ENCODE measurements at places on chromosomes 5 and 9. TPM values are rescaled to one million over a fixed set of nuclear protein-coding genes. Genes with fewer than 3 reads are reported as not detected.

- no peak overlapping the region for H3K27ac ChIP-seq
- DNase-seq, result no peak
- H3K27me3 ChIP-seq, result no peaks in the 10 kb centered on the region
- H3K4me1 ChIP-seq, result no peaks in the 10 kb centered on the region
- no peak overlapping the region for H3K4me3 ChIP-seq
These were observed 17.9 kb downstream of the CSF1R start for GRCh38 chr5:150068472-150068871.

DNA sequence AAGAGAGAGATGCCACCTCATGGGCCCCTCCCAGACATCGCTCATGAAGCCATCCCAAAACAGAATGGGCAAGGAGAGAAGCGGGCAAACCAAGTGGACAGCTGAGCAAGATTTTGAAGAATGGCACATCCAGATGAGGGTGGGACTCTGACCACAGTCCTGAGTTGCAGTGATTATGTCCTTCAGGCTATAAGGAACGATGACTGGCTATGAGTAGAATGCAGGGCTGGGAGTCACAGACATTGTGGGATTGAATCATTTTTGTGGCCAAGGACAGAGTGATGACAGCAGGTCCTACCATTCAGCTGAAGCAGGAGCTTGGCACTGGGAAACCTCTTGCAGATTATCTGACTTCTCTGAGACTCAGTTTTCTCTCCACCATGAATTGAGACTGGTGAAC is 245.7 kb upstream of the SLC30A5 start:
- H3K27ac ChIP-seq, result no peak overlapping the region
- peaks cover 2% of the 10 kb centered on the region for H3K27me3 ChIP-seq
- H3K4me3 ChIP-seq, result no peak overlapping the region
- no peak for DNase-seq

DNA sequence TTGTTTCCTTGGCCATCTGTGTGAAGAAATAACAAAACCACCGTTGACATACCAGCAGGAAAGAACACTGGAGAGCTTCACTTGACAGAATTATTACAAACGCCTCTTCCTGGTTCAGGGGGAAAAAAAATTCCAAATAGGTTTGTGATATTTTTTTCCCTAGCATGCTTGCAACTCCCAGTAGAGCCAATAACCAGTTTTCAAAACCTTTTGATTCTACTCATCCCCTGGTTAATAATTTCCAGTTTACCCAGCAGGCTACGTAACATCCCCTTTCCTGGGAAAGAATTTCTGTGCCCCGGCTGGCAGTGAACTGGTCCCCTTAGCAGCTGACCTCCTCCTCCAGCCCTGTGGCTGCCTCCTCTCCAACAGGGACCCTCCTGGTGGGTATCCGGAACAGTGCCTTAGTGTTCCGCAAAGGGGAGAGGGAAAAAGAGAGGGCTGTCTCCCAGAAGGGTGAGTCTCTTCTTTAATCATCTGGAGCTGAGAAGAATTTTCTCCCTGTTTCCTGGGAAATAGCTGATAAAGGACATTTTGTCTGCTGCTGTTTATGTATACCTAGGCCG is 72.8 kb upstream of the BOD1 start:
- H3K4me3 ChIP-seq, result no peak overlapping the region
- H3K4me1 ChIP-seq, result peaks cover 5% of the 10 kb centered on the region
- DNase-seq, result no peak
- no peak overlapping the region for H3K27ac ChIP-seq
- no peaks in the 10 kb centered on the region for H3K36me3 ChIP-seq
- peaks cover 2% of the 10 kb centered on the region for H3K27me3 ChIP-seq

DNA sequence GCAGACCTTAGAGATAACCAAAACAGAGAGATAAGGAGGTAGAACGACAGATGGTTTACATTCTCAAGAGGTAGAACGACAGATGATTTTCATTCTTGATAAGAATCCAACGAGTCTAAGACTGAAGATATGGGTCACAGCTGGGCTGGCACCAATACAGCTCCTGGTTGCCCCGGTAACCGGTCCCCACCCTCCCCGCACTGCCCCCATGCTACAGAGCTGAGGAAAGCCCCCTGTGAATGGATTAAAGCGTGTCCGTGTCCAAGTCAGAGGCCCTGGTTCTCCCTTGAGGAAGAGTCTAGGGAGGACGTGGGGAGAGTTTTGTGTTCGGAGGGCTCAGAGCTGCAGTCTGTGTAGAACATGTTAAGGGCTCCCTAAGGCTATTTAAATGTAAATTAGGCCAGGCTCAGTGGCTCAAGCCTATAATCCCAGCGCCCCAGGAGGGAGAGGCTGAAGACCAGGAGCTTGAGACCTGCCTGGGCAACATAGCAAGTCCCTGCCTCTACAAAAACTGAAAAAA is 8.1 kb downstream of the IDNK start:
- H3K36me3 ChIP-seq, result no peaks in the 10 kb centered on the region
- peak overlapping the region; percentile 53 for H3K4me3 ChIP-seq
- H3K27me3 ChIP-seq, result no peaks in the 10 kb centered on the region
- H3K27ac ChIP-seq, result peak overlapping the region; percentile 57
- DNase-seq, result peak; percentile 52

- no peak overlapping the region for H3K27ac ChIP-seq
- no peaks in the 10 kb centered on the region for H3K4me1 ChIP-seq
- DNase-seq, result no peak
- H3K4me3 ChIP-seq, result no peak overlapping the region
- H3K36me3 ChIP-seq, result no peaks in the 10 kb centered on the region
These were observed 8.3 kb upstream of the TGFBI start for GRCh38 chr5:136020383-136021015.

GRCh38 chr9:114364134-114365041 is 23.4 kb downstream of the AKNA start:
- H3K4me1 ChIP-seq, result peaks cover 1% of the 10 kb centered on the region
- peaks cover 7% of the 10 kb centered on the region for H3K27me3 ChIP-seq
- no peak overlapping the region for H3K4me3 ChIP-seq
- no peaks in the 10 kb centered on the region for H3K36me3 ChIP-seq
- no peak for DNase-seq

GRCh38 chr5:96324708-96325107 is 108.3 kb downstream of the PCSK1 start:
- peaks cover 7% of the 10 kb centered on the region for H3K36me3 ChIP-seq
- H3K4me1 ChIP-seq, result peaks cover 28% of the 10 kb centered on the region
- no peak overlapping the region for H3K4me3 ChIP-seq
- H3K27me3 ChIP-seq, result peaks cover 7% of the 10 kb centered on the region
- no peak for DNase-seq

GRCh38 chr9:123475407-123475806 is 119.4 kb downstream of the CRB2 start:
- no peak overlapping the region for H3K4me3 ChIP-seq
- no peak for DNase-seq
- peaks cover 21% of the 10 kb centered on the region for H3K4me1 ChIP-seq
- peaks cover 4% of the 10 kb centered on the region for H3K27me3 ChIP-seq
- H3K36me3 ChIP-seq, result no peaks in the 10 kb centered on the region
- no peak overlapping the region for H3K27ac ChIP-seq

DNA sequence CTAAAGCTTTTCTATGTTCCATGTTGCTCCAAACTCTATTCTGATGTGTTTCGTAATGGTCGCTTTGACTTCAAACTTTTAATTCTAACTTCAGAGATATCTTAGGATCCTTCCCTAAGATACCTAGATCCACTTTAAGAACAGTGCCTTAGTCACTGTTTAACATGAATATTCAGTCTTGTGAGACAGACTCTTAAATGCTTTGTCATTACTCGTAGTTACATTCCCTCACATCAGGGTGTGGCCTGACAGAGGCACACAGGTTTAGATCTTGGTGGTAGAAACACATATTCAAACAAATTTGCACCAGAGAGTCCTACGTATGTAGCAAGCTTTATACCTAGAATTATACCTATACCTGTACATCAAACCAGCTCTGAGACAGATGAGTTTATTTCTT is 687.0 kb upstream of the C9orf72 start:
- H3K4me1 ChIP-seq, result no peaks in the 10 kb centered on the region
- no peak overlapping the region for H3K27ac ChIP-seq
- no peak for DNase-seq
- H3K27me3 ChIP-seq, result no peaks in the 10 kb centered on the region
- H3K4me3 ChIP-seq, result no peak overlapping the region
- H3K36me3 ChIP-seq, result no peaks in the 10 kb centered on the region

- DNase-seq, result no peak
- H3K36me3 ChIP-seq, result peaks cover 15% of the 10 kb centered on the region
- no peak overlapping the region for H3K4me3 ChIP-seq
- peaks cover 12% of the 10 kb centered on the region for H3K27me3 ChIP-seq
- H3K27ac ChIP-seq, result no peak overlapping the region
- peaks cover 3% of the 10 kb centered on the region for H3K4me1 ChIP-seq
These were observed 193.2 kb downstream of the CACNA1B start for GRCh38 chr9:138070815-138071214.

- H3K27me3 ChIP-seq, result peaks cover 5% of the 10 kb centered on the region
- no peak for DNase-seq
- H3K4me1 ChIP-seq, result peaks cover 45% of the 10 kb centered on the region
- peak overlapping the region; percentile 82 for H3K4me3 ChIP-seq
- peak overlapping the region; percentile 95 for H3K27ac ChIP-seq
These were observed 245.1 kb downstream of the AOPEP start for GRCh38 chr9:94971378-94972131.

GRCh38 chr9:114493521-114494184 is 11.6 kb downstream of the WHRN start:
- no peak overlapping the region for H3K4me3 ChIP-seq
- H3K4me1 ChIP-seq, result peaks cover 47% of the 10 kb centered on the region
- H3K27me3 ChIP-seq, result peaks cover 6% of the 10 kb centered on the region

Gene SPINK6
- not detected for total RNA-seq

Gene RORB
- 2.2 TPM for total RNA-seq

Gene RASGEF1C
- total RNA-seq, result 21.1 TPM

Gene PCDHA7
- total RNA-seq, result 22.9 TPM

Gene PCDHA3
- total RNA-seq, result 17.9 TPM

Gene PCDHGB3
- total RNA-seq, result 6.2 TPM

Gene CNTRL
- total RNA-seq, result 9.5 TPM

All from glutamatergic neuron (in vitro differentiated cells).